ENCODE measurements at places on chromosomes 5 and 9.
A peak's percentile ranks its signal among the peaks of the same experiment; 100 is the strongest.

DNA sequence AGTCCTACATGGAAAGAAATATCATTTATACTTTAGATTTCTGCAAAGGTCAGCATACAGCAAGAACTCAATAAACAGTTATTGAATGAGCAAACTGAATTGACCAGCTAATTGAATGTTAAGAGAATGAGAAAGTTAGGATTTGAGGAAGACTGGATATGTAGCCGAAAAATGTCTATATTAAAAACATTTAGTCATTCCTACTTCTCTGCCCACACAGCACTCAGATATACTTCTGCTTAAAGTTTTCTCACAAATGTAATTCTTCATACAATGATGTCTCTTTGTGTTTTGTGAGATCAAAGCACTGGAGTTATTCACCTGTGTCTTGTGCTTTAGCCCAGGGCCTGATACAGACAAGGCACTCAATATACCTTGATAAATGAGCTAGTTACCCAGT is 188.6 kb downstream of the PARP8 start:
- no peak for DNase-seq

- DNase-seq, result no peak
These were observed 14.5 kb downstream of the PLPP1 start for GRCh38 chr5:55520117-55520839.

DNA sequence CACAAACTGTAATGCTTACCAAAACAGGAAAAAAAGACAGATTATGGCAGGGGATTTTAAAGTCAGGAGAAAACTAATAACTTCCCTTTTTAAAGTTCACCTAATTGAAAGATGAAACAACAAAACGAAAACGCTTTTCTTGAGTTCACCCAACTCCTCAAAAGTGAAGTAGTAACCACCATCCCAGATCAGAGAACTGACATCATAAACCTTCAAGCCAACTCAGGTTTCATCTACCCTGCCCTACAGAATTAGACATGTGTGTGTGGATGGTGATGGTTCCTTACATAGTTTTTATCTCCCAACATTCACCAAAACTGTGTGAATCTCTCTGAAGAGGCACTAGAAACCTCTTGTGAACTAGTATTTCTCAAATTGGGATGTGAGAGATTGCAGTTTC is 195.2 kb upstream of the PTGER4 start:
- DNase-seq, result no peak

- no peak for DNase-seq
These were observed 14.9 kb downstream of the TRIM7 start for GRCh38 chr5:181189962-181190710.

GRCh38 chr9:138082918-138083636 is 205.5 kb downstream of the CACNA1B start:
- no peak for DNase-seq

GRCh38 chr9:109192732-109193361 is 25.8 kb upstream of the FRRS1L start:
- DNase-seq, result peak; percentile 60

GRCh38 chr5:133801955-133802751 is 166.3 kb downstream of the C5orf15 start:
- no peak for DNase-seq

DNA sequence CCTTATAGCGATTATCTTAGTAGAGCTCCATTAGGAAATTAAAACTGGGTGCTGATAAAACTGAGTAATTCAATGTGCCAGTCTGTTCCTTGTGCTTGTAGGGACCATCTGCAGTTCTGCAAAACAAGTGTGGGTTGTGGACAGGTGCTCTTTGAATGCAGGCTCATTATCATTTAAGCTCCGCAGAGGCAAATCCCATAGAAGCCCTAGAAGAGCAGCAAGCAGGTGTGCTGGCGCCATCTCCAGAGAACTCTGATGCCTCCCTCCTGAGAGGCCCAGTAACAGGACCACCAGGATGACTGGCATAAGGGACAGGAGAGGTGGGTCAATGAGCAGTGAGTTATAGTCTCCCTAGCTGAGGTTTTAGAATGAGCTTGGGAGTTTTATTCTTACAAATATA is 1342.4 kb upstream of the DMAC1 start:
- DNase-seq, result no peak

- no peak for DNase-seq
These were observed 692.9 kb upstream of the EDIL3 start for GRCh38 chr5:85077581-85077980.

GRCh38 chr9:135858491-135859185 is 48.7 kb downstream of the CAMSAP1 start:
- no peak for DNase-seq

- no peak for DNase-seq
These were observed 1247.0 kb upstream of the ACO1 start for GRCh38 chr9:31137176-31138160.

DNA sequence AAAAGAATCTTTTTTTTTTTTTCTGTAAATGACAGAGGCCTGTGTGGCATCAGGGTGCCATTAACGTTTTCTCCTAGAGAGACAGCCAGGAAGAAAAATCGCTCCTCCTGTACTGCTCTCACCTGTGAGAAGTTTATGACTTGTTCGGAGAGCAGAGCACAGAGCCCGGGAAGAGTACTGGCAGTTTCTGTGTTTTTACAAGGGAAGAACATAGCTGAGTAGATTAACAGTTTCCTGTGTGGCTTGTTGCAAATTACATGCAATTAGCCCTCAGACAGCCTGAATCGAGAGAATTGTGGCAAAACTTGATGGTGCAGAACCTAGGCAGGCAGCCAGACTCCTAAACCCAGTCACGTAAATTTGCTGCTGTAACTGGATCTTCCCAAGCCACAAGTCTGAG is 32.1 kb downstream of the PRKACG start:
- DNase-seq, result no peak

GRCh38 chr9:136051837-136052471 is 43.1 kb downstream of the NACC2 start:
- peak; percentile 67 for DNase-seq

- no peak for DNase-seq
These were observed 87.1 kb downstream of the STARD4 start for GRCh38 chr5:111425205-111425604.

DNA sequence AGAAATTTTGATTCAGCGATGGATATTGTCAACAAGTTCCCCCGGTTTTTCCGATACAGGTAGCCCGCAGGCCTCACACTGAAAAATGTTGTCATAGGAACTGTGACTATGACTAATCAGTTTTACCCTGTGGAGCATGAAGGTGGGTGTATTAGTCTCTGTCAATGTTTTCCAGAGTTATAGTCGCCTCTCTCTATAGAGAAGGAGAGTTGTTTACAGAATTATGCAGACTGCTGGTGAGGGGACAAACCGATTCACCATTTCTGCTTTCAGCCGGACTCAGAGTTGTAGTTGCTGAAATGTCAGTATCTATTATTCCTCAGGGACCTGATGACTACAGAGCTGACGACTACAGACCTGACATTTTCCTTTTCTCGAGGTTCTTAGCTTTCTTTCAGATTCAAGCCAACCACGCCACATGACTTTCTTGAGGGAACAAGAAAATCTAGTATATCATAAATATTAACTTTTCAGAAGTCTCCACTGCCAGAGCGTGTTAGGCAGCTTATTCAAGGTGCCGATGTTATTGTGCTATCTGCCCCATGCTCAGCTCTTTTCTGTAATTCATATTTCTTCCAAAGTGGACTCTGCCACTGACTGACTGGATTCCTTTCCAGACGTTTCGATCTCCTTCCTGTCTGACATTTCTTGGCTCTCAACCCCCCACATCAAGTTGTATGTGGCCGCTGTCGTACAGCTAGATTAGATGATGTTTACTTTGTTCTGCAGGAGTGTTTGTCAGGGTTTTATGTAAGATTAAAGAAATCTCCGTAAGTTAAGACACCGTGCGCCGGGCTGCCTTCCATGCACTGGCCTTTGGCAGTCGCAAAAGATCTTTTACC is 178.1 kb downstream of the FGF1 start:
- DNase-seq, result no peak

DNA sequence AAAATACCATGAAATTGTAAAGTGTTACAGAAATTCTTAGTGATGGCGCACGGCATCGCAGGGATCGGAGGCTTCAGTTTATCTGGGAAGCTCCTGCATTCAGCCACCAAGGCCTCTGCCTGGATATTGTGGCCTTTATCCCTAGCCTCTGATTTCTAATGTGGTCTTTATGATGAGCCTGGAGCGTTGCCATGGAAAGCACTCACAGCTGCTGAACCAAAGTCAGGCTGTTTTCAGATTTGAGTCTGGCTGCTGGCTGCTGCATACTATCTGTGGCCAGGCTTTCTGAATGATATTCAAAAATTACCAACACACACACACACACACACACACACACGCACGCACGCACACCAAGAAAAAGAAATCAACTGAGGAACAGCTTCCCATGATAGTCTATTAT is 101.1 kb upstream of the ZNF366 start:
- no peak for DNase-seq

- DNase-seq, result no peak
These were observed 15.4 kb downstream of the SEMA6A start for GRCh38 chr5:116559239-116559638.

DNA sequence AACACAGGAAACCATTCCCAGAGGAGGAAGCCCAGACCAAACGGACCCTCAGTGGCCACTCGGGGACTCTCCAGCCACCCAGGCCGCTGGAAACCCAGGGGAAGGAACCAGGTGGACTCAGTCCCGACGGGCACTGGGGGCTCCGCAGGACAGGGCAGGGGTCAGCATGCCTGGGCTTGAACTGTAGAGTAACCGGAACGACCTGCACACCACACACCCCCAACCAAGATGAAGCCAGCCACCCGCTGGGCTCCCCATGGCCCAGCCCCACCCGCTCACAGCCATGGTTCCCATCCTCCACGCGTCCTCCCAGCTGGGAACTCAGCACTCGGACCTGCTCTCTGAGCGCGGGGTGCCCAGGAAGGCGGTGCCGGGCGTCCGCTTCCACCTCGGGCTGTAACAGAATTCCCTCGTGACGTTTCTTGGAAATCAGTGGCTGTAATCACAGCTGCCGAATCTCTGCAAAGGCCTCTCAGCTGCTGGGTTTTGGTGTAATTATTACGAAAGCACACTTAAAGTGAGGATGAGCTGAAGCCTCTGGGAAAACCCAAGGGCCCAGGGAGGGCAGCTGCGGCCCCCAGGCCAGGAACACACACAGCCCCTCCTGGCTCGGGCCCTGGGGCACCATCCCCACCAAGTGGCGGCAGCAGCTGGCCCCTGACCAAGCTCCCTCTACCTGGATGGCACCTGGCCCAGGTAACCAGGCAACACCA is 13.8 kb downstream of the NACC2 start:
- DNase-seq, result no peak

DNA sequence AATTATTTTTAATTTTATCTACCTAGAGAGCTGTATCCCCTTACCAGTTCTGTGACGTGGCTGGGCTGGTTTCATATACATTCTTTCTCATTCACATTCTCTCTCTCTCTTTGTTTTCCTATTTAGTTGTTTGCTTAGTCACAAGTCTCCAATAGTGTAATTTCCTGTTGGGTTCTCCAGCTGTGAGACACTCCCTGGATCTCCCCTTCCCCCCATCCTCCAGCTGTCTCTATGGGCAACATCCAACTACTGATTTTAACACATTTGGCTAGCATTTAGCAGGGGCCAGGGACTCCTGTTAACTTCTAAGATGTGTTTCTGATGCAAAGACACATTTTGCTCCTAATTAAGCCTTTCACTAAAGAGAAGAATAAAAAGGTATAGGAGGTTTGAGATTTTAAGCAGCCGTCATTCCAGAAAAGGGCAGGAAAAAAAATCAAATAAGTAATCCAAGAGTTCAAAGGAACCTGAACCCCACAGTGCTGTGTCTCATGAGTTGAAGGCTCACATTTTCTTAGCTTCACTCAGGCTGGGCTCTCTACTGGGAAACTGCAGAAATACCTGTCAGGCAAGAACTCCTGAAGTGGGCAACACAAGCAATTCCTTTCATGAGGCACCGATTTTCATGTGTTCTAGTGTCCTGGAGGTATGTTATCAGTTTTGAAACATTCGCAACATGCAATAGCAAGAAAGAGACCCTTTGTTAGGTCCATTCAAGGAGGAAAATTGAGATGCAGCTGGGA is 198.7 kb upstream of the C9orf72 start:
- DNase-seq, result no peak

- no peak for DNase-seq
These were observed 29.8 kb downstream of the PRUNE2 start for GRCh38 chr9:76876098-76876497.

- no peak for DNase-seq
These were observed 3.1 kb downstream of the GTF3C4 start for GRCh38 chr9:132673355-132673754.

DNA sequence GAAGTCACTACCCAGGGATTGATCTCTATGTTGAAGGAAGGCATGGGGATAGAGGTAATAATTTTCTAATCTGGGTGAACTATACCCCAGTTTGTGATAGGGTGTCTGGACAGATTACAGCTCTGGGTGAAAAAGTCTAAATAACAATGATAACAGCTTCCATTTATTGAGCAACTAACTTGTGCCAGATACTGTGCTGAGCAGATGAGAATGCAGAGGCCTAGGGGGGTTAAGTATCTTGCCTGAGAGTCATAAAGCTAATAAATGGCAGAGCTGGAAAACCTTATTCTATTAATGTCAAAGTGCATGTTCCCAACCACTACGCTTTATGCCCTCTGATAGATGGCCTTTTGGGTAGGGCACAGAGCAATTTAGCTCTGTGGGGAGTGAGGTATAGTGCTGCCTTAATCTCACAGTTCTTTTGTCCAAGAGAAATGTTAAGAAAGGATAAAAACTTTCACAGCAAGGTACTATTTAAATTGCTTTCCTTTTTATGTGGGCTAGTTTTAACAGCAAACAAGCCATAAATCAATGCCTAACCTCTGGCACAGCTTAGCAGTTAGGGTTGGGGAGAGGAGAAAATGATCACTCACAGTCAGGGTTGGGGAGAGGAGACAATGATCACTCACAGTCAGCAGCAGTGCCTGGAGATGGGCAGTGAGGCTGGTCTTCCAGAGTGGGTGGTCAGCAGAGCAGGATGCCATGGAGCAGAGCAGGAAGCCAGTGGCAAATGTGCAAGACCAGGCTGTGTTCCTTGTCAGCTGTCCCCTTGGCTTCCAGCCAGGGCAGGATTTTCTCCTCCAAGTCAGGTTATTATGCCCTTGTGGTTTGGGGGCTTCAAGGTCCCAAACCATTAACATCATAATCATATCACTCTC is 187.0 kb downstream of the CARTPT start:
- DNase-seq, result no peak

DNA sequence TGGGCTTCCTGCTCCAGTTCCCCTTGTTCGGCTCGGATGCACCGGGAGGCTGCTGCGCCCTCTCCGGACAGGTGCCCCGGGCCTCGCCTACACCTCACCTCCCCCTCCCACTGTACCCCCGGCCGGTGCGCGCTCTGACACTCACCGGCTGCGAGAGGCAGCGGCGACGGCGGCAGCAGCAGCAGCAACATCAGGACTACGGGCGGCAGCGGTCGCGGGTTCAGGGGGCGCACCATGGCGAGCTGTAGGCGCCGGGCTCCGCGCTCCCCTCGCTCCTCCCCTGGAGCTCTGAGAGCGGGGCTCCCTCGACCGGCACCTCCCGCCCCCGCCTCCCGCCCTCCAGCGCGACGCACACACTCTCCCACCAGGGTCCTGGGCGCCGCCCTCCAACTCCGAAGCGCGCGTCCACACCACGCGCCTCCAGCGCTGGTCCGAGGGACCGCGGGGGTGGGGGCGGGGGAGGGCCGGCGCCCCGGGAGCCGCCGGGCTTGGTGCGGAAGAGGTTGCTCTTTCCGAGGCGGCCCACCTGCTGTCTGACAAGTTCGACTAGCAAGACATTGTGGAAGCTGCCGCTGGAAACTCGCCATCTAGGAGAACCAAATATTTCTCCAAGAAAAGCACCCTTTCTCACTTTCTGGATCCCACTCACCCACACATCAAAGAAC is at the start of gene GFRA3:
GFRA3 (minus strand) TSS at position 433 of the 665 bp plus-strand sequence; CDS start at position 236, 197 bp downstream.
- DNase-seq, result peak; percentile 71
